ENCODE measurements at places on chromosomes 7 and 10.
A peak's percentile ranks its signal among the peaks of the same experiment; 100 is the strongest.

- DNase-seq: peak; percentile 36
These were observed 87.3 kb downstream of the PALS2 start for GRCh38 chr7:24660546-24660945.

- no peak for DNase-seq
These were observed 259.1 kb upstream of the MINDY3 start for GRCh38 chr10:16119445-16119844.

DNA sequence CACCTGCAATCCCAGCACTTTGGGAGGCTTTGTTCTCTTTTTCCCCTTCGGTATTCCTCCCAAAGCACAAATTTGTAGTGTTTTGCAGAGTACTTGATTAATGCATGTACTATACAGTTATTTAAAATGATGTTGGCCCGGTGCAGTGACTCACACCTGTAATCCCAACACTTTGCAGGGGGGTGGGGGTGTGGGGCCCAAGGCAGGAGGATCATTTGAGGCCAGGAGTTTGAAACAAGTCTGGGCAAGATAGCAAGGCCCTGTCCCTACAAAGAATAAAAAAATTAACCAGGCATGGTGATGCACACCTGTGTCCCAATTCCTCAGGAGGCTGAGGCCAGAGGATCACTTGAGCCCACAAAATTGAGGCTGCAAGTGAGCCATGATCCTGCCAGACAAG, 26.8 kb upstream of the FOXK1 start:
- no peak for DNase-seq

- DNase-seq: no peak
These were observed 73.6 kb downstream of the RELN start for GRCh38 chr7:103915680-103916357.

GRCh38 chr7:128402356-128402755, 7.4 kb downstream of the IMPDH1 start:
- DNase-seq: no peak

DNA sequence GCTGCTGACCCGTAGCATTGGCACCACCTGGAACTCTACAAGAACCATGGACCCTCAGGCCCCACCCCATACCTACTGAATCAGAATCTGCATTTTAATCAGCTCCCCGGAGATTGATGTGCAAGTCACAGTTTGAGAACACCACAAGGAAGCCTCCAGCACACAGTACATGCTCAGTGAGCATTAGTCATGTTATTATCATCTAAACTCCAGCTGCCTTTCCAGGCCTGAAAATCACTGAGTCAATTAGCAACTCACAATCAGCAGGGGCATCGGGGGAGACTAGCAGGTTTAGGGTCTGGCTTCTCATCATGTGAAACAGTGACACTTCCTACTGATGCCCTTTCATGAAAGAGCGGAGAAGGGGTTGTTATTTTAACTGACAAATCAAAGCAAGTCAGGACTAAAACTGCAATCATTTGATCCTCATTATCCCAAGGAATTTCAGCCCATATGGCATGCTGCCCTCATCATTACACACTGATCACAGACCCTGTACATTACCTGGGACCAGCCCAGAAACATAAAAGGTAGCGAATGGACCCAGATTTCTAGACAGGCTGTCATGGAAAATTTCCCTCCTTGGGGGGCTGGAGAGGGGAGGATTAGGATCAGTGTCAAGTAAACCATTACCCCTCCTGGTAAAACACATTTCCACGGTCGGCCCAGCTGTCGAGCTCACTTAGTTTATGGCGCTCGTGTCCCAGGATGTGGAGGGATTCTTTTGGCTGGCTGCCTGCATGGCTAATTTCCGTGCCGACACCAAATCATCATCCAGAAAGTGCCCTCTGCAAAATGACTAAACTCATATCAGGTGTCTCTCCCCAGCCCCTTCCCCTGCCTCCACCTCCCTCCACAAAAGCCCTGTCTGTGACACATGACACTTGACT, 122.8 kb downstream of the PRLHR start:
- no peak for DNase-seq

DNA sequence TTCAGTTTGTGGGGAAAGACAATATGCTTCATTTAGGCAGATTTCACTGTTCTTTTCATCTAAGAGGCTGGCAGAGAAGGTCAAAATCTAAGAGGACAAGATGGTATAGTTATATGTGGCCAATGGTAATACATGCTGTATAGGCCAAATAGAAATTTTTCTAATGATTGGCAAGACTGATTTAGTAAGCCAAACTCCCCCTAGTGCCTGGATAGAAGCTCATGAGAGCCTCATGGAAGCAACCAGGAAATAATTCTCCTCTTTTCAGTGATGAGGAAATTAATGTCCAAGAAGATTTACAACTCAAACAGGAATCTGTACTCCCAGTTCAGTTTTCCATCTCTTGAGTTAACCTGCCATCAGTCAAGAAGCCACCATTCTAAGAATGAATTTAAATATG, 253.6 kb upstream of the PHF14 start:
- no peak for DNase-seq

DNA sequence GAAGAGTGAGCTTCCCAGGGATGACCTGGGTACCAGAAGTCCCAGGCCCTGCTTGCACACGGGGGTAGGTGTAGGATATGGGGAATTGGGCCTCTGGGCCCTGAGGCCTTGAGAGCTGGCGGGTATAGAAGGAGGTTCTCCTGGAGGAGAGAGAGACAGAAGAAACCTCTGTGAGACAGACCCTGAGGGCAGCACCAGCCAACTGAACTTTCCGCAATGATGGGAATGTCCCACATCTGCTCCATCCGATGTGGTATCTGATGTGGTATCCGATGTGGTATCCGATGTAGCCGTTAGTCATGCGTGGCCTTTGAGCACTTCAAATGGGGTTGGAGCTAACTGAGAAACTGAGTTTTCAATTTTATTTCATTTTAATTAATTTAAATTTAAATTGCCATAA, 30.6 kb upstream of the PLEKHA1 start:
- no peak for DNase-seq

DNA sequence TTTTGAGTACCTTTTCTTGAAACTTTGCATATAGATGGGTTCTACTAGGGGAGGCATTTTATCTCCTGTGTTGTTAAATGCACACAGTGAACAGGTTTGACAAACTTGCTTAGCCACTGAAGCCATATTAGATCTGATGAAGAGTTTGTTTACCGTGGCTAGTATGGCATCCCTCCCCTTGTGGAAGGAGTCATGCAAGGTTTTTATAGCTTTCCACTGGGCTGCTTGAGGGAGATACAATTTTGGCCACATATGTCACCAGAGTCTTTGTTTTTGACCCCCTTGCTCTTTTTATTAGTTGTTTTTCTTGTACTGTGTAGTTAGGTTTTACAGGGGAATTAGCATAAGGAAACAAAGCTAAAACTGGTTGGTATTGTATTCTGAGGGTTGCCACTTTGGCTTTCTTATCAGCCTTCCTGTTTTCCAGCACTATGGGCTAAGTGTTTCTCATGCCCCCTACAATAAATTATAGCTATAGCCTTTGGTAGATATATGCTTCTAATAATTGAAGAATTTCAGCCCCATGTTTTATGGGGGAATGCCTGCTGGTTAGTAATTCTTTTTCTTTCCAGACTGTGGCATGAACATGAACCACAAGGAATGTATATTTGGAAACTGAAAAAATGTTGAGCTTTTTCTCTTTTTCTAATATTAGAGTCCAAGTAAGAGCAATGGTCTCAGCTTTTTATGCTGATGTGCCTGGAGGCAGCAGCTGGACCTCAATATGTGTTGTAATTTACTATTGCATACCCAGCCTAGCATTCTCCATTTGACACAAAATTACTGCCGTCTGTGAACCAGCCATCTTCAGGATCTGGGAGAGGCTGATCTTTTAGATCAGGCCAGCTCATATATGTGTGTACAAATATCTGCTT, 18.4 kb upstream of the STEAP2 start:
- peak; percentile 81 for DNase-seq

DNA sequence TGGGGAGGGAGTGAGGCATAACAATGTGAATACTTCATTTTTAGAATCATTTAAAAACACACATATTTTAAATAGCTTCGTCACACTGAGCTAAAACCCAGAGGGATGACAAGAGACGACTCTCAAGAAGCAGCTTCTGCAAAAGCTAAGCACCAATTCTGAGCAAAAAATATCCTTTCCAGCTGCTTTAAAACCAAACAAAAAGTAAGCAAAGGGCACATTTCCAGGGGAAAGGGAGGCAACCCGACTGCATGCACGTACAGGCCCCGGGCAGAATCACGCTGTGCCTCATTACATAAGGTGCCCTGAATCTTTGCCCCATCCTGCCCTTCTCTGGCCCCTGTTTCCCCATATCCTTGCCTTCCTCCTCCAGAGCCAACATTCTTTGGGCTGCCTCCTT, 78.4 kb downstream of the DGKI start:
- DNase-seq: peak; percentile 25

DNA sequence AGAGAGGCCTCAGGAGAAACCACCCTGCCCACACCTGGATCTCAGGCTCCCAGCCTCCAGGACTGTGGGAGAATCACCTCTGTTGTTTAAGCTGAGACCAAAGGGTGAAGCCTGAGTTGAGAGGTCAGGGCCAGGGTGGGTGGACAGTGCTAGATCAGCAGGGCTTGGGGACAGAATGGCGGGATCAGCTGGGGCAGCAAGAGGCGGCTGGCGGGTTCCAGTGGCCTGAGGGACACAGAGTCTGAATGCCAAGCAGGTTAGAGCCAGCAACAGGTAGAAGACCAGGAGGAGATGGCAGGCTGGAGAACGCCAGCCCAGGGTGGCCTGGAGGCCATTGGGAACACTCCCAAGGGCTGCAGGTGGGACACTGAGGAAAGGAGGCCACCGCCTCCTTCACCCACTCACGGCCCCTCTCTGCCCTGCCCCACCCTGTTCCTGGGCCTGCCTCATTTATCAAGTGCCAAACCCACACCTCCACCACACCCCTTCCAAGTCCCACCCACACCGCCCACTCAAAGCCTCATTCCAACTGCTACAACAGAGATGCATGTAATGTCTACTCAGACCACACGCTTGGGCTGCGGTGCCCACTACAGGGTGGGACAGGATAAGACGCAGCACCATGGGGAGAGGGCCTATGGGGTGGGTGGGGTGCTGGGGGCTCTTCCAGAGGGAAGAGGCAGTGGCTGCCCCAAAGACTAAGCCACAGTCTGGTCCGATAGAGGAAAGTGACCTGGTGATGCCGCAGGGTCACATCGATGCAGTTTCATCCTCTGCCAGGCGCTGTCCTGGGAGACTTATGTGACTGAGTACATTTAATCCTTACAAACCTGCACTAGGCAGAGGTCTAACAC, 173.9 kb downstream of the TNS3 start:
- no peak for DNase-seq

GRCh38 chr7:44983742-44984477, 5.1 kb upstream of the MYO1G start:
- DNase-seq: no peak

GRCh38 chr7:66758950-66759628, 18.6 kb downstream of the RABGEF1 start:
- no peak for DNase-seq

DNA sequence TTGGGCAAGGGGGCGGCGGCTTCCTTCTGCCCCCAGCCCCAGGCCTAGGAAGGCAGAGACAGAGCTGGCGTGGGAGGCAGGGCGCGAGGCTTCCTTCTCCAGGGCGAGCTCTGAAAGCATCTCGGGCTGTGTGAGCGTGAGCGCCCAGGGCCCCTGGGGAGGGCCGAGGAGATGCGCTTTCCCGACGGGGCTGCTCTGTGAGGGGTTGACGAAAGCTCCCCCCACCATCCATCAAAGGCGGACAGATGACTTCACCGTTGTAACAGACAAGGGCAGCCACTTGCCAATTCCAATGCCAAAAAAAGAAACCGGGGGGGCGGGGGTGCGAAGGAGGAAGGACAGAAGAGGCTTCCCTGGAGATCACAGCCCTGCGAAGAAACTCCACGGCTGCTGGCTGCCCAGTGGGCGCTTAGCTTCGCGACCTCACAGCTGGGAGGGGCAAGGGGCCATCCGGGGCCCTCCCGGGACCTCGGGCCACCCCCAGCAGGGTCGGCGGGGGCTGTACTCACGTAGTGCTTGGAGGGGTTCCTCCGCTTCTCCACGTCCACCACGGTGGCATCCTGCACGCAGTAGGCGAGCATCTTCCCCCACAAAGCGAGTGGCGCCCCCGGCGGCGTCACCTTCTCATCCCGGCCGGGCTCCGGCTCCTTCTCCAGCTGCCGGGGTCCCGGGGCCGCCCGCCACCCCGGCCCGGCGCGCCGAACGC, 537 bp downstream of the SH3PXD2A start:
- peak; percentile 55 for DNase-seq

All from adipocyte (in vitro differentiated cells).